ENCODE measurements at places on chromosomes 2 and 18.
A peak's percentile ranks its signal among the peaks of the same experiment; 100 is the strongest.

DNA sequence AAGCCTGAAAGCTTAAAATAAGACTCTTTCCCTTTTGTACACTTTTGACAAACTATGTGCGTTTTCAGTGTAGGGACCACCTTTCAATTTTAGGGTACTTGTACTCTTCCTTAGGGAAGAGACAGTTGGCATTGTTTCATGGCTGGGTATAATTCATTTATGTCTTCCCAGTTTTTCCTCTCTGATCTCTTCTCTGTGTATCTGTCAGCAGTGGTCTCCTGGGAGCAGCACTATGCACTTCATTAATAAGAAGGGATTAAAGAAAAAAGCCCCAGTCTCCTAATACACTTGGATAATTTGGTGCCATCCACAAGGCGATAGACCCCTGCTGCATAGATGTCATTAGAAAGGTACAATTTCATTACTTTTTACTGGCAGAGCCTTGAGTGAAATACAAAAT is 12.1 kb downstream of the AQP4 start:
- DNase-seq, result no peak

DNA sequence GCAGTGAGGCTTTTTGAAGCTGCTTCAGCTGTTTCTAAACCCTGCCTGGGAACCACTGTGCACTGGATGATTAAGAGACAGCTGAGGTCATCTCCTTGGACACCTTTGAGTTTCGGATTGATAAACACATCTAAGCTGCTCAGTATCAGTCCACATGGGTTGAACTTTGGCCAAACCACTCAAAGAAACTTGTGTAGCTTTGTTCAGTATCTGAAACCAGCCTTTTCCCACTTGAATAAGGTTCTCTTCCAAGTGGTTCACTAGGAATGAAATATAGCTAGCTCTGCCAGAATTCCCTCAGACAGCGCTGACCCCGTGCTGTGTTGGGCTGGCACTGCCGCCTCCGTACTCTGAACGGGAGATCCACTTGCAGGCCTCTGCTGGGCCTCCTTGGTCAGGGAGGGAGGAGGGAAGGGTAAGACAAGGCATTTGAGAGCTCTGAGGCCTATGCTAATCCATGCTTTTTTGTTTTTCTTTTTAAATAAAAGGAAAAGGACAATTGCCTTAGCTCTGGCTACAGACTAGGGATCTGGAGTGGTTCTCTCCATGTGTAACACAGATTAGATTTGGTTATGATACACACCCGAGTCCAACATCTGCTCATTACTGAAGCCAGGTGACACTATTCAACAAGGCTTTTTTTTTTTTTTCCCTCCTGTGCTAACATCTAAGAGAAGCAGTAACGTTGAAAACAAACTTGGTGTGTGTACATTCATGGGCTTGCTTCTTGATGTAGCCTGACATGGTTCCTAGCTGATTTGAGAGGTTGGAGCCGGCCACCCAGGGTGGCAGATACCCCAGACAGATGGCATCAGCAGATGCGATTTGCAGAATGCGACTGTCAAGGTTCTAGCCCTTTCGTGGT is 67.7 kb downstream of the NCK2 start:
- DNase-seq, result no peak

DNA sequence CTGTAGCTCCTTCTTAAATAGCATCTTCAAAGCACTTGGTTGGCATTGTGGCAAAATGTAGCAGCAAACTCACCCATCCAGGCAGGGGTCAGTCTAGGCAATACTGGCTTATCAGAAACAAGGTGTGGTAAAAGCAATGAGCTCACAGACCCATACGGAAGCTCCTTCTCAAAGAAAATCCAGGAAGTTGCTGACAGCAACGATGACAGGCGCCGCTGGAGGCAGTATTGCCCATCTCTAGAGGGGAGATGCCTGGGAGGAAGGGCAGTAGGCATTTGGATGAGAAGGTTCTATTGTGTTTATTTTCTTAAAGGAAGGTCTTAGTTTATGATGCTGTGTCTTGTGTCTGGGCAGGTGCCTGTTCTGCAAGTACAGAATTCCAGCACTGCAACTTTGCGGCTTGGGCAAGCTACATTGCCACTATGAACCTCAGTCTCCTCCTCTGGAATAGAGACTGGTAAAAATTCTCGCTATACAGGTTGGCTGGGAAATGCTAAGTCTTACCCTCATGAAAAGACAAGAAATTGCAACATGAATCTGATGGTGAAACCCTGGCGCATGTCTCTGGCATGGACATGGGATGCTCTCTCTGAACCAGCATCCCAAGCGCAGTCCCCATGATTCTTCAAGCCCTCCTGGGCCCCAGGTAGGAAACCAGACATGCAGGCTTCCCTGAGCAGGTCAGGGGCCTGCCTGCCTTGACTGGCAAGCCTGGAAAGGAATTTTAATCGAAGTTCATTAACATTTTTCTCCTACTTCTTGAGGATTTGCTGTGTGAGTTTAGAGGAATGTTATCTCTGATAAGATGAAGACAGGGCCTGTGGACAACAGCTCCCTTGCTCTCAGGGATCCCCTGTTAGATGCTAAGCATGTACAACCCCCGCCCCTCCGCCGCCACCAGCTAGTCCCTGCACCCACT is 156.0 kb downstream of the TFCP2L1 start:
- no peak for DNase-seq

- peak; percentile 34 for DNase-seq
These were observed 635 bp upstream of the ADRA2B start for GRCh38 chr2:96116879-96117533.

GRCh38 chr2:102345329-102345920 is 10.2 kb upstream of the IL18R1 start:
- DNase-seq, result no peak

DNA sequence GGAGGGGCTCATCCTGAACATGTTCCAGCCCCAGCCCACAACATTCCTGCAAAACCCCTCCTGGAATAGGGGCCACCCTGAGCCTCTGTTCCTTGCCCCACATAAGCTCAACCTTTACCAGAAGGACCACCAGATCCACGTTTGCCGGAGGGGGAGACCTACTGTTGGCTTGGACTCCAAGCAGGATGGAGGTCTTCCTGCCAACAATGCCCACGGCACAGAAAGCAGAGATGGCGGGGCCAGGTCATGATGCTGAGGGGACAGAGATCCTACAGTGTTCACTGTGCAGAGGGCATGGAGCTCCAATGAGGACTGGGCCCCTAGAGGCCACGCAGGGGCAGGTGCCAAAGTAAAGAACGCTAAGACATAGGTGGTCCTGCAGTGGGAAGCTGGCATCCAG is 98.5 kb upstream of the RAB6C start:
- DNase-seq, result no peak

DNA sequence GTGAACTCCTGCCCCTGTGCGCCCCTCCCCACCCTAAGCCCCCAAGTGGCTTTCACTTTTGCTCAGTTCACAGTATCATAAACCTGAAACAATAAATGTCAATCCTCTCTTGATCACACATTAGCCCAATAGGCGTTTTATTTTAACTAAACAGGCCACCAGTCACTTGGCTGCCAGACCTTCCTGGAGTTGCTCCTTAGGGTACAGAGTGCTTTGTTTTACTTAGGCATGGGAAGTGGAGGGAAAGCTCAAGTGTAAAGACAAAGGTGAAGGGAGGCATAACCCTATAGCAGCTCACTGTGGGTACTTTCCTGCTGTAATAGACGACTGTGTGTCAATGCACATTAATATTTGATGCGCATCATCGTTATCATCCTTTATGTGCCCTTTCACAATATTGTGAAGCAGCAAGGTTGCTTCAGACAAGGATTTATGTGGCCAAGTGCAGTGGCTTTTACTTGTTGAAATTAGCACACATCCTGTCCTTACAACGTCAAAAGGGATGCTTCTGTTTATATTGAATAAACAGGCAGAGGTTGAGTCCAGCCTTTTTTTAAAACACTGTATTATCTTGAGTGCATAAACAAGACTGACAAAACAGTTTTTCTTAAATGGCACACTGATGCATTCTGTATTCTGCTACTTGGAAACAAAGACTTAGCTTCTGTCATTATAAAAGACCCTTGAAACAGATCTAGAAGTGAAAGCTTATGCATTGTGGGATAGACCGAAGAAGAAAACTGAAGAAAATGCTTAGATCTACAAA is 168.5 kb downstream of the TMEFF2 start:
- no peak for DNase-seq

GRCh38 chr2:42722320-42723190 is 41.4 kb downstream of the OXER1 start:
- DNase-seq, result no peak

DNA sequence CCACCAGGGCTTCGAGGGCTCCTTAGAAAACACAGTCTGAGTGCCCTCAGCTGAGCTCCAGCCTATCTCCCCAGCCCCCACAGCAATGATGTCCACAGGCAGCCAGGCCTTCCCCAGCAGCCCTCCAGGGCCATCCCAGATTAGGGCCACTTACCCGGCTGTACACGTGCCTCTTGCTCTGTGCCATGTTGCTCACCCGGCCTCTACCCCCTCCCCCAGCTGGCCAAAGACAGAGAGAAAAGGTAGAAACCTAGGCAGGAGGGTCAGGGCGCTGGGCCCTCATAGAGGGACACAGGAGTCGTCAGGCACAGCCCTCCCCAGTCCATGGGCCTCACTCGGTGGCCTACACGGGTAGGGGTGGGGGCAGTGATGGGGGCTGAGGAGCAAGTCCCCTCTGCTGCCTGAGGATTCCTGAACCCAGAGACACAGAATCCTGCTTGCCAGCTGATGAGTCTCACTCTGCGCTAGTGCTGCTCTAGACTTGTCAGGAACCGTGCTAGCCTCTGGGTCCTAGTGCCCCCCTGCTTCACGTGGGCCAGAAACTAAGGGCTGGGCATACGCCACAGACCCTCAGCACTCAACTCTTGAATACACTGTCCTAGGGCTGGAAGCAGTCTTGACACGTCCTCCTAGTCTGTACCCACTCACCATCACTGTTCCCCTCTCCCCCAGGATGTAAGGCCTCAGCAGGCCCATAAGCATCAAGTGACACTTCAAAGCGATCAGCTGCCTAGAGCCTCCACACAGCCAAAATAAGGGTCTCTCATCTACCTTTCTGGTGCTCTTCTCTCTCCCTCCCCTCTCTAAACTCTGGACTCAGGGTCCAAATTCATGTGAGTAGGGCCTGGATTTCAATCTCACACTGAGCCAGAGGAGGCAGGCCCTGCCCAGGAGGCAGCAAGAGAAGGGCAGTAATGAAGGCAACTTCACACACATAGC is at the start of gene DCTN1:
Gene DCTN1 (minus strand): TSS at position 461 of the 939 bp plus-strand sequence. CDS start 274 bp downstream, at position 187.
- DNase-seq, result no peak

- no peak for DNase-seq
These were observed 16.6 kb downstream of the RALB start for GRCh38 chr2:120269076-120269744.

GRCh38 chr2:145360129-145360790 is 840.3 kb upstream of the ZEB2 start:
- DNase-seq, result no peak

- peak; percentile 24 for DNase-seq
These were observed 19.6 kb downstream of the UGP2 start for GRCh38 chr2:63861220-63861822.

- DNase-seq, result no peak
These were observed 254.1 kb downstream of the TRIB2 start for GRCh38 chr2:12970861-12971260.

DNA sequence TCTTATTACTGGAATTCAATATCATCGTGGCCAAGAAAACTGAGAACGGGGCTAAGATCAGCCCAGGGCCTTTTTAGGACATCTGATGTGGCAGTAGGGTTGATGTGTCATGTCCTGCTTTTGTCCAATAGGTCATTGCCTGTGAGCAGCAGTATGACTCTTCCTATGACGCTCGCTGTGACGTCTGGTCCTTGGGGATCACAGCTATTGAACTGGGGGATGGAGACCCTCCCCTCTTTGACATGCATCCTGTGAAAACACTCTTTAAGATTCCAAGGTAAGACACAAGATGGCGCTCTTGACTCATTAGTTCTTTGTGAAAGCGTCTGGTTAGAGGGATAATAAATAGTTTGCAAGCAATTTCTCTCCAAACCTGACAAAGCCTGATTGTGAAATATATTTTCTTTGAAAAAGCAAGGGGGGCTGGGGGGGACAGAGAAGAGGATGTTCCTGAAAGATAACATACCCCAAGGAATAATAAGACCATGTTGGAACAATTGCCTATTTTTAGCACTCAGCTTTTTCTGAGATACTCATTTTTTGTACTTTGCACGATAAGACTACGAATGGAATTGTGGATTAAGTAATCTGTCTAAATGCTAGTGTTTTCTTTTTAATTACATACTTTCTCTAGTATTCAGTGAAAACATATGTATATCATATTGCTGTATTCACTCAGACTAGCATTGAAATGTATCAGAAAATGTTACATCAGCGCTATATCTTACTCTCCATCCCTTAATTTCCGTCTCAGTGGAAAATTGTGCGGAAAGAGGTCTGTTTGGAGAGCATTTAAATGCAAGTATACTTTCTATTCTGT is 58.1 kb downstream of the MYO3B start:
- DNase-seq, result peak; percentile 28

GRCh38 chr2:101679037-101679726 is 18.3 kb upstream of the MAP4K4 start:
- no peak for DNase-seq

DNA sequence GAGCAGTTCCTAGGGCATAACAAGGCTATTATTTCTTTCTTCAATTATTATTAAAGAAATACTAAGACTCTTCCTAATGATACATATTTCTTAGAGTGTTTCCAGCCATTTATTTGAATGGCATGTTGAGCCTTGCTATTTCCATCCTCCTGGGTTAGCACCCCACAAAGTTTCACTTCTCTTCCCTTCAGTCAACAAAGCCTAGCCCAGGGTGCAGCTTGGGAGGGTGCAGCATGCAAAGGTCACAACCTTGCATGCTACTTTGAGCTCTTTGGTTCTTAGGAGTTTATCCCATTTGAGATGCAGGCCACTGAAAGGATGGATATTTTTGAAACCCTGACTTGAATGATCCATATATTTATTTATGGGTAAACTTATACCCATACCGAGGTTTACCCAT is 454.4 kb upstream of the MEIS1 start:
- DNase-seq, result no peak
